M059J (cell line): ENCODE measurements at places on chromosomes 7 and 10.

DNA sequence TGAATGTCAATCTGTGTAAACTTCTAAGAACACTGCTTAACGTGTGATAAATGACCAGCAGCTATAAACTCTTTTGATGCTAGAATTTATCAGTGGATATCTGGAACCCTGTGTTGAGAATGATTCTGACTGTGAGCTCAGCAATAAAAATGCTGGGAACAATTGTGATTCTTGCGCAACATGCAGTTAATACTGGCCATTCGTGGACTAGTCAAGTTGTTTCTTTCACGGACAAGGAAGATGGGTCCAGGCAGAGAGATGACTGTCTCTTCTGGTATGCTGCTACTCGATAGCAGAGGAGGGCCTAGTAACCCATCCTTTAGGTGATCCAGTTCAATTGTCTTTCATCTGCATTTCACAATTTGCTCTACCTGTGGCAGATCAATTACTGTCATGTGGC, 394.8 kb upstream of the IGFBP3 start:
- DNase-seq: peak; percentile 49

DNA sequence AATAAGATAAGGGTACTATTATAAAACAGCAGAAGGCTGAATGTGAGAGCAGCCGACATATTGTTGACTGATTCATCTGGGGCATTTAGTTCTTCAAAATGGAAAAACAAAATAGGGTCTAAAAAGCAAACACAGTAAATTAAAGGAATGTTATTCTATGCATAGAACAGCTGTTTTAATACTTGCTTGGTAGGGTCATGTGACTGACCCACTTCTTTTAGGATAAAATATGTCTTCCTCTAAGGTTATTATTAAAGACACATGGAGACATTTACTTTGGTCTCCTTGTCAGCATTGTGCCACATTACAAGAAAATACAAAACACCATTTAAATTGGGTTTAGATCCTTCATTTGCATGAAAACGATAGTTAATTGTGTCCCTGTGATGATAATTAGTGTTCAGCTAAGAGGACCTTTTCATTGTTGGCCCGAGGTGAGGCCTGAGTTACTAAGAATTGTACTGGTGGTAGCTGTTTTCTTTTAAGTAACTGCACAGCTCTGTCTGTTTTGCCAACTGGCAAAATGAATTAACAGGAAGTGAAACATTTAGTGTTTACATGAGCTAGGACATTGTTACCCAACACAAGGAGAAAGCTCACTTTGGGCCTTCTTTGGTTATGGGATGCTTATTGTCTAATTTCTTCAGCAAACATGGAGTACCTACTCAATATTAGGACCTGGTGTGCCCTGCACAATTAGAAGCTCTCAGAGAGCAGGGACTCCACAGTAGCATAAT, 764.4 kb downstream of the LRMDA start:
- DNase-seq: no peak

GRCh38 chr7:141562543-141562942, 11.3 kb downstream of the AGK start:
- DNase-seq: no peak

GRCh38 chr7:150313870-150314269, 9.3 kb upstream of the LRRC61 start:
- no peak for DNase-seq

DNA sequence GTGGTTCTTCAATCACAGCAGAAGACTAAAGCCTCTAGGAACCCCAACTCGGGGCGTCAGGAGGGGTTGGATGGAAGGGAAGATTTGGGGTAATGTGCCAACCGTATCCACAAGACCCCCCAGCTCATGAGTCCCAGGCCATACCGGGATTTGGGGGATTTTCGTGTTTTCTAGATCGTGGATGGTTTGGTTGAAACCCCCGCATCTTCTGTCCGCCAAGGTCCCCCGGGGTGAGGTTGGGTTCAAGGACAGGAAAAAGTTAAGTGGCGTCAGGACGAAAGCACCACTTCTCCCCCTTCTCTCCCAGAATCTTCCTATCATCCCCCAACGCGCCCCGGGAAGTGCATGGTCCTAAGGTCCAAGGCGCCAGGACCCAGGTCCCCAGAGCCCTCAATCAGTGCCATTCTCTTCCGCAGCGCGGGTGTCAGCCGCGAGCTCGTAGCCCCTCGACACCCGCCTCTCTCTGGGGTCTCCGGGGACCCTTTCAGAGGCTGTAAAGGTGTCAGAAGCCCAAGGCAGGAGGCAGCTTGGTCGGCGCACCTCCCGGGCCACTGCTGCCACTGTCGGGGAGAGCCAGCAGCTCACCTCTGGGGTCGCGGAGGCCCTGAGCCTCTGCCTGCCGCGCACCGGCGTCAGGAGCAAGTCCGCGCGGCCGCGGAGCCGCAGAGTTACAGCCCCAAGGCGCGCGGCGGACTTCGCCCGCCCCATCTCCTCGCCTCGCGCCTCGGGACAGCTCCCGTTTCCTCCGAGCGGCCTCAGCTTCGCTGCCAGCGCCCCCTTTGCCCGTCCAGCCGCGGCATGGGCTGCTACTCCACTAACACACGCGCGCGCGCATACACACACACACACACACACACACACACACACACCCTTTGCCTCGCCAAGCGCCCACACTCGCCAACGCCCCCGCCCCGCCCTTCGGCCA, 1.5 kb downstream of the MKX start:
- DNase-seq: peak; percentile 42

DNA sequence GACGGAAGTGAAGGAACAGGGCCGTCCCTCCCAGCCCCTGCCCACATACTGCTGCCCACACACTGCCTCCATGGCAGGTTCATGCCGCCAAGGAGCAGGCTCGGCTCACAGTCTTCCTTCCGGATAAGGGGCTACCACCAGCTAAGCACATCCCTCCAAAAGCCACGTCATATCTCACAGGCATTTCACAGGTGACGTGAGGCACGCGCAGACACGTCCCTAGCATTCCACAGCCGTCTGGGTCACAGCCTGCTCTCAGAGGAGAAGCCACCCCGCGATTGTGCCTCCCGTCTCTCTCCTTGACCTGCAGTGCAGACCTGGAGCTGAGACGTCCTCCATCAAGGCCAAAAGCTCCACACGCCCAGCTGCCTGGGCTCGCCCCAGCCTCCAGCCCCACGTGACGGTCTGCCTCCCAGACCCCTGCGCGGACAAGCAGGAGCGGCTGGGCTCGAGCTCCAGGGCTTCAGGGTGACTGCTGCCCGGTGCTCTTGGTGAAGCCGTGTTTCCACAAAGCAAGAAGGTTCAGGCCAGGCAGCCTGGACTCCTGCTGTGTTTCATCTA, 114.0 kb downstream of the MAD1L1 start:
- no peak for DNase-seq
